ENCODE measurements at places on chromosomes 12 and 14.

DNA sequence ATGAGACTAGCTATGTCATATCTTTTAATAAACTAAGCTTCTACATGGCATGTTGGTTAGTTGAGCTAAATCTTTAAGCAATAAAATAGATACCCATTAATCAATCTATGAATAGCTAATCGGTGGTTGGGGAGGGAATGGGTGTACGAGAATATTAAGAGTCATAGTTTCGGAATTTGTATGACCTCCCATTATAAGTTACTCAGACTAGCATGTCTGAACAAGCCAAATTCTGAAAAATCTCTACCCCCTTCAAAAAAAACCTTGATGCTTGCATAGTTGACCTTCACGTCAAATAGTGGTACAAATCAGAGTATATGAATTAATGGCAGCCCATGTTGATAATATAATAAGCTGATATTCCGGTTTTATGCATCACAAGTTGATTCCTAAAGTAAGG lies 60.0 kb downstream of the PLEKHG7 start:
- H3K36me3 ChIP-seq, result peaks cover 2% of the 10 kb centered on the region
- no peaks in the 10 kb centered on the region for H3K27me3 ChIP-seq
- DNase-seq, result no peak
- H3K27ac ChIP-seq, result no peak overlapping the region

DNA sequence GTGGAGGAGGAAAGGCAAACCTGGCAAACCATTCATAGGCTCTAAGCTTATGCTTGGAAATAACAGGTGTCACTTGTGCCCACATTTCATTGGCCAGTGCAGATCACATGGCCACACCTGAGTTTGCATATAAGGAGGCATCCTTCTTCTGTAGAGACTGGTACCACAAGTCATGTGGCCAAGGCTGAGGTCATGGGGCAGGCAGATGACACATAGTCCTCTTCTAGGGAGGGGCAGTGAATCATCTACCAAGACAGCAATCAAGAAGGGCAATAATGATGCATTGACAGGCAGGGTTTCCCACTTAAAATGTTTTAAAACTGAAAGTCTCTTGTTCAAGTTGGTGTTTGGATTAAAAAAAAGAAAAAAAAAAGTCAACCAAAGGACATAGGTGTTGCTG lies 77.3 kb downstream of the DAAM1 start:
- no peak for DNase-seq
- no peak overlapping the region for H3K27ac ChIP-seq
- H3K4me3 ChIP-seq, result no peak overlapping the region
- peaks cover 39% of the 10 kb centered on the region for H3K36me3 ChIP-seq
- peaks cover 17% of the 10 kb centered on the region for H3K4me1 ChIP-seq

- no peak overlapping the region for H3K4me3 ChIP-seq
- H3K4me1 ChIP-seq, result no peaks in the 10 kb centered on the region
These were observed 29.2 kb downstream of the HSP90AA1 start for GRCh38 chr14:102057480-102058114.

DNA sequence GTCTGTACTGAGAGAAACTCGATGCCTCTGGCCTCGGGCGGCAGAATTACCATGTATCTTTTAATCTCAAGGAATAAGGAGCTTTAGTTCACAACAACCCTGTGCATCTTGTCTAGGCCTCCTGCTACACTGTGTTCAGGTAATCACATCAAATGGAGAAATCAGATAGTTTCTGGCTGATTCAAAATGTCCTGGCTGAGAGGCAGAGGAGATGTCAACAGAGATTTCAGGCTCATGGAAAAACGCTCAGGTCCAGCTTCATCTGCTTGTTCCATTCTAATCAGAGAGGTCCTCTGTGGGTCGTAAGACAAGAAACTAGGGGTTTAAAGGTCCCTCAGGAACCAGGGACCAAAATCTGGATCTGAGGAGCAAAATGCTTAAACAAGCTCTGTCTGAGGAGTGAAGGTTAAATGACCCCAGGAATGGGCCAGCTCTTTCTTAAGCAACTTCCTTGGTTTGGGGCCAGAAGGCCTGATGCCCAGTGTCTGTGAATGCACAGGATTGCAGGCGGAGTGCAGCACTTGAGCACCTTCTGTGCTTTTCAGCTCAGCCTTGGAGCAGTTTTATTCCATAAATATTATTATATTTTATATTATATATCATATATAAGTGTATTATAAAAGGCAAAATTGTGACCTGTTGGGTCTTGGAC lies 170.2 kb upstream of the PRICKLE1 start:
- peak overlapping the region; percentile 25 for H3K27ac ChIP-seq
- no peaks in the 10 kb centered on the region for H3K27me3 ChIP-seq
- no peak overlapping the region for H3K4me3 ChIP-seq

- H3K4me3 ChIP-seq, result no peak overlapping the region
- H3K27ac ChIP-seq, result no peak overlapping the region
- peaks cover 4% of the 10 kb centered on the region for H3K27me3 ChIP-seq
- H3K4me1 ChIP-seq, result peaks cover 6% of the 10 kb centered on the region
- H3K36me3 ChIP-seq, result no peaks in the 10 kb centered on the region
These were observed 4.7 kb downstream of the SYNE2 start for GRCh38 chr14:63857466-63858030.

DNA sequence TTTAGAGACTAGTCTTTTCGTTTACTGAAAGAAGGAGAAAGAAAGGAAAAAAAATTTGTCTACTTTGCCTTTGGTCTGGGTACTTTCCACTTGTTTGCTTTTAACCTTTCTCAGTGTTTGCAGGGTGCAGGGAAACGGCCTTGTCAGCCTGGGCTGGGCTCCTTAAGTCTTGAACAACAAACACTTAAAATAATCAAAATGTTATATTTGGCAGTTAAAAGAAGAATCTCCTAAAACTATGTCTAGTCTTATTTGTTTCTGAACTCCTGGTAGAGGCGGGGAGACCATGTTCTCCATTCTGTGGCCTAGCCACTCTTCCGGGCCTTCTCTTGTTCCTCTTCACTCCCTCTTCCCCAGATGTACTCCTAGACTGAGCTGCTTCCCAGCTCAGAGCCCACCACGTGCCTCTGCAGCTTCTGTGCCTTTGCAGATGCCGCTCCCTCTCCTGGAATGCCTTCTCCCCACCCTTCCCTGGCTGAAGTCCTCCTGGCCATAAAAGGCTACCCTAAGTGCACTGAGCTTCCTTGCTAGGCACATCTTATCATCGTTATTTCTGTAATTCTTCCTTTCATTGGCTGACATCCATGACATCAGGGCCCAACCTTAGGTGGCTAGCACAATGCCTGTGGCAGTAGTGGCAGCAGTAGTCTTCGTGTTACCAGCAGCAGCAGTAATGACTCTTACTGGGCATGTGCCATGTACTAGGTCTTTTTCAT lies 432.9 kb downstream of the ZFP36L1 start:
- peak overlapping the region; percentile 54 for H3K4me3 ChIP-seq
- peaks cover 52% of the 10 kb centered on the region for H3K4me1 ChIP-seq
- DNase-seq, result no peak
- H3K27ac ChIP-seq, result peak overlapping the region; percentile 93
- no peaks in the 10 kb centered on the region for H3K27me3 ChIP-seq

DNA sequence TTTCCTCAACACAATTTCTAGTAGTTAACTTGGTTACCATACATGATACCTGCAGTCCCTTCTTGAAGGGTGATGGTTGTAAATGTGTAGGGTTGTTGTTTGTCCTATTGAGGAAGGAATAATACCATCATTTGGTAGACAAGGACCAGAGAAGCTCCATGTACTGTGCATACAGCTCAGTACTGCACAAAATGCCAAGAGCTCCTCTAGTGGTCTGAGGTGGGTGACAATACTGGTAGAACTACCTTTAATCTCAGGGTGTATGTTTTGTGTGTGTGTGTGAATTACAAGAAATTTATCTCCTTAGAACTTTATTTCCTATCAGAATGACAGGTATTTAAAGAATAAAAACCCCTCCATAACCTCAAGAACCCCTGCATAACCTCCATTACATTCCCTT lies 575.3 kb downstream of the TMTC2 start:
- no peaks in the 10 kb centered on the region for H3K27me3 ChIP-seq
- no peaks in the 10 kb centered on the region for H3K36me3 ChIP-seq
- no peaks in the 10 kb centered on the region for H3K4me1 ChIP-seq
- H3K4me3 ChIP-seq, result no peak overlapping the region

DNA sequence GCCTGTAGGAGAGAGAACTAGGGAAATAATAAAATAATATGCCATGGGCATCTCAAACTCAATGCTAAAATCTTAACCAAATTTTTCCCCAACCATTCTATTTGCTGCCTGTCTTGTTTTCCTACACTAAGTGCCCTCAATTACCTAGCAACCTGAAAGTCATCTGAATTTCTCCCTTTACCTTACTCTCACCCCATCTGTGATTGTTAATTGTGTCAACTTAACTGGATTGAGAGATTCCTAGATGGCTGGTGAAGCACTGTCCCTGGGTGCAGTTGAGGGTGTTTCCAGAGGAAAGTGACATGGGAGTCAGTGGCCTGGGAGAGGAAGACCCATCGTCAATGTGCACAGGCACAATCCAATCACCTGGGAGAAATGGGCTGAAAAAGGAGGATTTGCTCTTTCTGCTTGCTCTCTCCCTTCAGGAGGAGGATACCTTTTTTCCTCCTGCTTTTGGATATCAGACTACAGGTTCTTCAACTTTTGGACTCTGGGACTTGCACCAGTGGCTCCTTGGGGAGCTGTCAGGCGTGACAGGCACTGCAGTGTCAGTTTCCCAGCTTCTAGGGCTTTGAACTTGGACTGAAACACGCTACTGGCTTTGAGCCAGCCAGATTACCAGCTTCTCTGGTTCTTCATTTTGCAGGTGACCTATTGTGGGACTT lies 100.1 kb downstream of the PPP1R12A start:
- no peak overlapping the region for H3K27ac ChIP-seq
- DNase-seq, result no peak
- no peak overlapping the region for H3K4me3 ChIP-seq
- peaks cover 46% of the 10 kb centered on the region for H3K36me3 ChIP-seq
- peaks cover 10% of the 10 kb centered on the region for H3K4me1 ChIP-seq

GRCh38 chr12:54993181-54993835 lies 8.7 kb upstream of the TESPA1 start:
- H3K4me1 ChIP-seq, result peaks cover 37% of the 10 kb centered on the region
- peak; percentile 45 for DNase-seq
- H3K36me3 ChIP-seq, result peaks cover 6% of the 10 kb centered on the region
- H3K4me3 ChIP-seq, result no peak overlapping the region
- H3K27me3 ChIP-seq, result peaks cover 9% of the 10 kb centered on the region
